NK-92 treated with Interleukin-12 subunit alpha and Interleukin-12 subunit beta, amount 100 ng/mL, for 24 hours (cell line): ENCODE measurements at places on chromosomes 2 and 18.

GRCh38 chr18:50306944-50307343 lies 19.5 kb upstream of the CXXC1 start:
- no peak for DNase-seq

- DNase-seq: no peak
These were observed 78.7 kb upstream of the PAPOLG start for GRCh38 chr2:60677356-60677755.

GRCh38 chr2:33510586-33510968 lies 34.1 kb downstream of the RASGRP3 start:
- DNase-seq: no peak

GRCh38 chr18:58315739-58316215 lies 271.8 kb downstream of the NEDD4L start:
- no peak for DNase-seq

GRCh38 chr2:144971786-144972335 lies 451.9 kb upstream of the ZEB2 start:
- DNase-seq: no peak

DNA sequence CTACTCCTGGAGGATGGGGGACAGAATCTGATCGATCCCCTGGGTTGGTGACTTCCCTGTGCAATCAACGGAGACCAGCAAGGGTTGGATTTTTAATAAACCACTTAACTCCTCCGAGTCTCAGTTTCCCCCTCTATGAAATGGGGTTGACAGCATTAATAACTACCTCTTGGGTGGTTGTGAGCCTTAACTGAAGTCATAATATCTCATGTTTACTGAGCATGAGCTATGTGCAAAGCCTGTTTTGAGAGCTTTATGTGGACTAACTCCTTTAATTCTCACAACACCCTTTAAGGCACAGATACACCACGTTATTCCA lies 844 bp downstream of the PROC start:
- DNase-seq: no peak

GRCh38 chr2:55949613-55950012 lies 26.0 kb upstream of the EFEMP1 start:
- DNase-seq: no peak

- no peak for DNase-seq
These were observed 331.9 kb downstream of the CDH19 start for GRCh38 chr18:66271962-66272361.

- DNase-seq: peak; percentile 70
These were observed 8.5 kb upstream of the SPATA3 start for GRCh38 chr2:230987137-230988020.

GRCh38 chr2:57693177-57693576 lies 353.4 kb upstream of the VRK2 start:
- no peak for DNase-seq

DNA sequence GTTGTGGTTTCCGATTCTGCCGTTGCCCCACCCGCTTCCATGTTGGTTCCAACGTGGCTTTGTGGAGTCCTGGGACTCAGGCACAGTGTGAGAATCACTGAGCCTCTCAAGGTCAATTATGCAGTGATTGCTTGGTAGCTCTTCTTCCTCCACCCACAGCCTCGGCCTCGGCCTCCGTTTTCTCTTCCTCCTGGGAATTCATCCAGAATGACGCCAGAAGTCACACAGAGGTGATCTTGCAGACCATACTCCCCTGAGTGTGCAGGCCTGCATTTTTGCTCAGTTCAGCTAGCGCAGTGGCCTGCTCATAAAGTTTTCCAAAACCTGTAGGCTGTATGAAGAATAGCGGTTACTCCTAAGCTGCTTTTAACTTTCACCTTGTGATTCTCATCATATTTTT lies 273.3 kb downstream of the GBX2 start:
- no peak for DNase-seq

DNA sequence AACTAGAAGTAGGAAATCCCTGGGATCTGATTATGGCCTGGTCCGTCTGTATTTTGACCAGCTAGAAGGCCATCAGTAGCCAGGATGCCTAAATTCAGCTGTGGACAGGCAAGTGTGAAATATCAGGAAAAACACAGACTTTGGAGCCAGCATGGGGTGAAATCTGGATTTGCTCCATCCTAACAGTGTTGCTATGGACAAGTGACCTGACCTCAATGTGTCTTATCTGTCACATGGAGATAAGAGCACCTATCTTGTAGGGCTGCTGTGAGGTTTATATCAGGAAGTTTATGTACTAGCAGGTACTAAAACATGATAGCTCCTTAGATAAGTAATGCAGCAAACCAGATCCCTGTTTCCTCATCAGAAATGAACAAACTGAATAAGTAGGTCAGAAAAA lies 460.4 kb downstream of the STK39 start:
- DNase-seq: no peak

DNA sequence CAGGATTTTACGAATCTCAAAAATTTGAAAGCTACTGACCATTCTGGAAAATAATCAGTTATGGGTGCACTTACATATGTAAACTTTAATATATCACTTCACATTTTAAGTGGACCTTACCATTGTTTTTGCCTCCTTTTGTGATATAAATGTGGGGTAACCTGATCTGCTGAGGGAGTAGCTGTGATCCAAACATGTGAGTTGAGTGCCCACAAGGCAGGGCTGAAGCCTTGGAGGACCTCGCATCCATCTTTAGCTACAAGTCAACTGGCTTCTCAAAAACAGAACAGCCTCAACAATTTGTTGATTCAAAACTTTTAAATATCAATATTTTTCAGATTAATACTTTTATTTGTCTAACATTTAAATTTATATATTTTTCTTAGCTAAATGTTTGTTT lies 178.2 kb downstream of the PLCL1 start:
- DNase-seq: no peak

DNA sequence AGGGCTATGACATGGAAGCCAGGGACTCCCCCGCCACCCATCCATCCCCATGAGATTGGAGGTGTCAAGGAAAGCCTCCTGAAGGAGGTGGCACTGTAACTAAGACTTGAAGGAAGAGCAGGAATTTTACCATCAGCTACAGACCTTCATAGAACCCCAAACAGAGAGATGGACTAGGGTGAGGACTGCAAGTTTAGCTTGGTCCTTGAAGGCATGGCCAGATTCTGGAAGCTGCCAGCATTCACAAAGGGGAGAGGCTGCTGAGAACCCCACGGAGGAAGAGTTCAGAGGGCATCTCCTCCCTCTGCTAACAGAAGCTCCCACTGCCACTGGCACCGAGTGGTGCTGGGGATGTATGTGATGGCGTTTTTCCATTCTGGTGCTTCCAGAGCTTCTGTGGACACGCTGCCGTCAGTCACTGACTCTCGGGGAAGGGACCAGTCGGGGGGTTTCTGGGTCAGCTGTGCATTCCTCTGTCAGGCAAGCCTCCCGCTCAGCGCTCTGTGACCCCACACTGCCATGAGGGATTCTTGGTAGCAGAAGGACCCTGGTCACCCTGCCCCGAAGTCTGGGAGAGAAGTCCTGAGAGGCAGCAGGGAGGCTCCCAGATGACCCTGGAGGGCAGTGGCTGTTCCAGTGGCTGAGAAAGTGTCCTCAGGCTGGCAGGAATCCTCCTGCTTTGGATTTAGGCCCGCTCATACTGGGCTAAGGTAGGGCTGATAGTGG lies 18.1 kb downstream of the TMEM185B start:
- no peak for DNase-seq

DNA sequence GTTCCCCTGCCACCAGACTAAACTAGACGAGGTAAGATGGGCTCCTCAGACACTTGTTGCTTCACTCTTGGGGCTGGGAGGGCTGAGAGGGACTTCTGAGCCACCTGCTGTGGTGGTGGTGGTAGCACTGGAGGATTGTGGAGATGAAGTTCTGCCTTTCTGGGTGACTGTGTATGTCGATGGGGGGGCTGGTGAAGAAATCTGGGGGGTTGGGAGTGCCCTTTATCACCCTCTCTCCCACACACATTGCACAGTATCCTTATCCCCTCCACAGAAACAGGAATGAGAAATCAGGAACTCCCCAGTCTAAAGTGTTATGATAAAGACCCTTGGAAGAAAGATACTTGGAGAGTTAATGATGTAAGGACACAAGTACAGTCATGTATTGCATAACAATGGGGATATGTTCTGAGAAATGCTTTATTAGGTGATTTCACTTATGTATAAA lies 38.5 kb downstream of the HK2 start:
- no peak for DNase-seq

DNA sequence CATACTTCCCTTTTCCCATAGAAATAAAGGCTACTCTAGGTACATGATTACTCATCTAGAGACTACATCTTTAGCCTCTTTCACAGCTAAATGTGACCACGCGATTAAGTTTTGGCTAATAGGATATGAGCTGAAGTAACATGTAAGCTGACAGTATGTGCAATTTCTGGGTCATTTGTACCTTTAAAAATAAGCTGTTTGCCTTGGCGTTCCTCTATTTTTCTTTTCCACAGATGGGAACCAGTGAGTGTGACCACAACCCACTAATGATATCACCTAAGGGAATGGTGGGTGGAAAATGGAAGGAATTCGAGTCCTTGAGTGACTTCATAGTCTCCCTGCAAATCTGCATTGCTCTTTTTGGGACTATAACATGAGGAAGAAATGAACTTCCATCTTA lies 11.7 kb upstream of the NABP1 start:
- no peak for DNase-seq

GRCh38 chr2:142875010-142875409 lies 2.5 kb upstream of the KYNU start:
- DNase-seq: no peak

DNA sequence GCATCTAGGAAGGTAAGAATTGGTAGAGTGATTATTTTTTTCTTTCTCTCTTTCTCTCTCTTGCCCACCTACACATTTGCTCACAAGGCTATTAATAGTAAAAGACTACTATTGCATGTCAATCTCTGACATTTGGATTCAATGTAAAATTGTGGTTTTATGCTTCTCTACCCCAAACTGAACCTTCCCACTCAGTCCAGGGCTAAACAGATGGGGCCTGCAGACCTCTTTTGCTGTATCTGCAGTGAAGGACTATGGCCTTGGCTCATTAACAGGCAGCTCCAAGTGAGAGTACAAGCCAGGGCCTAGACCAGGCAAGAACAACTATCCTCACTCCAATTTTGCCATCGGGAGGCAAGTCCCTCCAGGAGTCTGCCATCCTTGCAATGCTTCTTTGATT lies 68.3 kb upstream of the ARL4C start:
- DNase-seq: no peak

GRCh38 chr2:96203130-96204028 lies 5.2 kb downstream of the STARD7 start:
- DNase-seq: no peak

GRCh38 chr2:205066081-205066480 lies 520.8 kb downstream of the PARD3B start:
- DNase-seq: no peak

- DNase-seq: no peak
These were observed 22.0 kb upstream of the KCNF1 start for GRCh38 chr2:10889651-10890215.

- DNase-seq: no peak
These were observed 171.6 kb downstream of the DIS3L2 start for GRCh38 chr2:232133078-232133477.

GRCh38 chr2:48364100-48364499 lies 165.9 kb upstream of the STON1 start:
- DNase-seq: no peak
